ENCODE measurements at places on chromosomes 12 and 14. TPM values are rescaled to one million over a fixed set of nuclear protein-coding genes. Genes with fewer than 3 reads are reported as not detected.

DNA sequence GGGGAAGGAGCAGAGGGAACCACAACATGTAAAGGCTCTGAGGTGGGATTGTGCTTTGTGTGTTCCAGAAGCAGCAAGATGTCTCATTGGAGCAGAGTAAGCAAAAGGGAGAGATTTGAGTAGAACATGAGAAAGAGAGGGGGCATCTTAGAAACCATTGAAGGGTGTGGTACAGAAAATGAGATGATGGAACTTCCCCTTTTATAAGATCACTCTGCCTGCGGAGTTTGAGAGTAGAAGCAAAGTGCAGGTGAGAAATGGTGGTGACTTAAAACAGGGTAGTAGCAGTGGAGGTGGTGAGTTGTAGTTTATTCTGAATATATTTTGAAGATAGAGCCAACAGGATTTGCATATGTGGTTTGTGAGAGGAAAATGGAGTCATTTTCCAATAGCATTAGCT lies 56.0 kb downstream of the FBXO34 start:
- no peak for DNase-seq
- no peaks in the 10 kb centered on the region for H3K4me1 ChIP-seq
- H3K4me3 ChIP-seq, result no peak overlapping the region
- H3K27ac ChIP-seq, result no peak overlapping the region
- no peaks in the 10 kb centered on the region for H3K36me3 ChIP-seq

DNA sequence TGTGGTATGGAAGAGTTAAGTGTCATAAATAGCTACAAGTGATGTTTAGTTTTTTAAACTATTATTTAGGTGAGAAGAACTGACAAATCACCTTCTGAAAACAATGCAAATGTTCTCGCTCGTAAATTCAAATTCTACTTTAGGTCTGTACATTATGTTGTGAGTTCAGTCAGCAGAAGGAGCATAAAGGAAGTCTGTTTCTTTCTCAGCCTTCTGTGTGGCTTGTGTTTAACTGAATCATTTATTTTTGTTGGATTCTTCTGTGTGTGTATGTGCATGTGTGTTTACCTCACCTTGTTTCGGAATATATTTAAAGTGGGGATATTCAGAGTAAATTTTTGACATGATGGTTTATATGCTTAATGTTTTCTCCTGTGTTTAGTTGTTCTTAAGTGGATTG lies 285.9 kb downstream of the TMTC2 start:
- no peaks in the 10 kb centered on the region for H3K4me1 ChIP-seq
- H3K36me3 ChIP-seq, result no peaks in the 10 kb centered on the region

Gene AREL1
- total RNA-seq, result 28.2 TPM

Gene SLC22A17
- 23.1 TPM for total RNA-seq

DNA sequence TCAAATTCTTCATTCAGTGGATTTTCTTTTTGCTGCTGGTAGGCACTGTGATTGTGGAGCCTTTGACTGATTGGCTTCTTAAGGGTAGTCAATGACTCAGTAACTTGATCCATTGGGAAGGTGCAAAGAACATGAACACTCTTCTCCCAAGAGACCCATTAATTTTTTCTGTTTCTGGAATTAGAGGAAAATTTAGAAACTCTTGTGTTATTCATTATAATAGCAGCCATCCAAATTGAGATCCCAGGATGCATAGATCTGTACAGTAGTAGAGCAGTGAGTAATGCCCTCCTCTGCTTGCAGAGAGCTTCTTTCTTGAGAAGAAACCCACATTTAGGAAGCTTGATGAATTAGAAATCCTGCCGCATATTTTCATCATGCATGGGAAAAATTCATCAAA lies 63.9 kb downstream of the MYRFL start:
- H3K4me1 ChIP-seq, result no peaks in the 10 kb centered on the region
- H3K36me3 ChIP-seq, result no peaks in the 10 kb centered on the region
- no peaks in the 10 kb centered on the region for H3K27me3 ChIP-seq

Gene CTSG
- not detected for total RNA-seq

- DNase-seq, result no peak
- no peak overlapping the region for H3K27ac ChIP-seq
- no peaks in the 10 kb centered on the region for H3K4me1 ChIP-seq
- no peaks in the 10 kb centered on the region for H3K27me3 ChIP-seq
These were observed 37.0 kb downstream of the KDM2B start for GRCh38 chr12:121543786-121544185.

- H3K36me3 ChIP-seq, result no peaks in the 10 kb centered on the region
- no peak overlapping the region for H3K4me3 ChIP-seq
- DNase-seq, result peak; percentile 4
- H3K27me3 ChIP-seq, result no peaks in the 10 kb centered on the region
- no peak overlapping the region for H3K27ac ChIP-seq
- H3K4me1 ChIP-seq, result peaks cover 5% of the 10 kb centered on the region
These were observed 6.7 kb upstream of the SSPN start for GRCh38 chr12:26188641-26189040.

- H3K36me3 ChIP-seq, result no peaks in the 10 kb centered on the region
- H3K27me3 ChIP-seq, result no peaks in the 10 kb centered on the region
- no peak overlapping the region for H3K27ac ChIP-seq
- no peak for DNase-seq
These were observed 87.1 kb downstream of the FZD10 start for GRCh38 chr12:130249376-130249775.

- H3K27me3 ChIP-seq, result no peaks in the 10 kb centered on the region
- no peaks in the 10 kb centered on the region for H3K36me3 ChIP-seq
- no peak overlapping the region for H3K4me3 ChIP-seq
- DNase-seq, result peak; percentile 75
- no peak overlapping the region for H3K27ac ChIP-seq
These were observed 41.9 kb downstream of the VWF start for GRCh38 chr12:6082613-6083012.

Gene KLRF1
- not detected for total RNA-seq

GRCh38 chr14:77375973-77376770 lies 722 bp downstream of the TMED8 start:
- H3K27me3 ChIP-seq, result no peaks in the 10 kb centered on the region
- no peaks in the 10 kb centered on the region for H3K36me3 ChIP-seq
- peak overlapping the region; percentile 77 for H3K4me3 ChIP-seq
- peak overlapping the region; percentile 60 for H3K27ac ChIP-seq

DNA sequence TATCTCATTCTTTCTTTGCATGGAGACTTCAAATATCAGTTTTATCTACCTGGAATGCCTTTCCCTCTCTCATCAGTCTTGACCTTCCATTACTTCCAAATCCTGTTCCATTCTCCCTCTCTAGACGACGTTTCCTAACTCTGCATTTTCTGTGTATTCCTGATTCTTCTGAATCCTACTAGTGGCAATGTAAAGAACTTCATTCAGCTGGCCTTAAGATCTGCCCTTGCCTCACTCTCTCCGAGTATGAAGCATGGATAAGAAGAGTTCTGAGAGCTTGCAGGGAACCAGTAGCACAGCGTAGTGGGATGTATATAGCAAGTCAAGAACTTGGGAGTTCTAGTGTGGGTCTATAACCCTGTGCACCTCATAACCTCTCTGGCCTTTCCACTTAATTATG lies 68.5 kb upstream of the HOXC13 start:
- H3K4me1 ChIP-seq, result no peaks in the 10 kb centered on the region
- H3K36me3 ChIP-seq, result no peaks in the 10 kb centered on the region
- no peak for DNase-seq
- H3K27ac ChIP-seq, result no peak overlapping the region

- H3K4me3 ChIP-seq, result no peak overlapping the region
- no peak for DNase-seq
- no peaks in the 10 kb centered on the region for H3K36me3 ChIP-seq
- no peaks in the 10 kb centered on the region for H3K27me3 ChIP-seq
These were observed 1.9 kb upstream of the SEL1L start for GRCh38 chr14:81535396-81536164.

- no peak overlapping the region for H3K27ac ChIP-seq
- H3K4me3 ChIP-seq, result no peak overlapping the region
- no peak for DNase-seq
- H3K36me3 ChIP-seq, result no peaks in the 10 kb centered on the region
- peaks cover 2% of the 10 kb centered on the region for H3K4me1 ChIP-seq
These were observed 4.9 kb downstream of the ERGIC2 start for GRCh38 chr12:29376118-29376517.

DNA sequence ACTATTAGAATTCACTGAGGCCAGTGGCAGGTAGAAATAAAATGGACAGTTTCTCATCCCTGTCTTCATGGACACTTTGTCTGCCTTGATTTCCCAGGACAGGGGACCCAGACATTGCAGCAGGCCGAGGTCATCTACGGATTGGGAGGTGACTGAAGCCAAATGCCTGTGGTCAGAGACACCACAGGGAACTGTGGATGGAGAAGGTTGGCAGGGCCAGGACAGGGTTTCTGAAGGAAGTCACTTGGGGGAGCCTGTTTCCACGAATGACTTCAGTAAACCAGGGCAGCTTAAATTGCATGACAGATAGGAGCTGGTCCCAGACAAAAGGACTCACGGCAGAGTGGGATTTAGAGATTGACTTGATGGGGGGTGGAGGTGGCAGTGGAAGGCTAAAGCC lies 224.9 kb downstream of the NTF3 start:
- no peak for DNase-seq
- no peak overlapping the region for H3K27ac ChIP-seq
- H3K4me3 ChIP-seq, result no peak overlapping the region
- H3K36me3 ChIP-seq, result no peaks in the 10 kb centered on the region

DNA sequence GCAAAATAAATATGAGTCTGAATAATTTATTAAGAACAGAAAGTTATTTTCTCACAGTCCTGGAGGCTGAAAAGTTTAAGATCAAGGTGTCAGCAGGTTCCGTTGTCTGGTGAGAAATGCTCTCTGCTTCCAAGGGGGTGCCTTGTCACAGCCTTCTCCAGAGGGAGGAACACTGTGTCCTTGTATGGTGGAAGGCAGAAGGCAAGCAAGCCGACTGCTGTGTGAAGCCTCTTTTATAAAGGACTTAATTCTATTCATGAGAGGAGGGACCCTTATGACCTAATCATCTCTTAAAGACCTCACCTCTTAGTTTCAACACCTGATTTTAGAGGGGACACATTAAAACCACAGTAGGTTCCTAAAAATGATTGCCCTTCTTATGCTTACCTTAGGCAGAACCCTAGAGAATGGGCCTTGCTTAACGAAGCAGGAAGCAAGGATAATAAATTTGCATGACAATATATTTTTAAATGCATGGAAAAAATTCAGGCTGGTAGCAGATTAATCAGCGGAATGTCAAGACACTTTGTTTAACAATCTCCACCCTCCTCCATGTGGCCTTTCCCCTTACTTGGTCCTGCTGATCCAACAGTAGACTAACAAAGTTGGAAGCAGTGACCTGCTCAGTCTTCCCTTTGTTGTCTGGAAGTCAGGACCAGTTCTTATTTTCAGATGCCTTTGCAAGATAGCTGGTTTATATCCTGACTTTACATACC lies 154.9 kb downstream of the DYRK2 start:
- no peak overlapping the region for H3K27ac ChIP-seq
- H3K36me3 ChIP-seq, result no peaks in the 10 kb centered on the region
- H3K27me3 ChIP-seq, result no peaks in the 10 kb centered on the region
- H3K4me1 ChIP-seq, result no peaks in the 10 kb centered on the region

Gene KRT5
- total RNA-seq, result not detected

DNA sequence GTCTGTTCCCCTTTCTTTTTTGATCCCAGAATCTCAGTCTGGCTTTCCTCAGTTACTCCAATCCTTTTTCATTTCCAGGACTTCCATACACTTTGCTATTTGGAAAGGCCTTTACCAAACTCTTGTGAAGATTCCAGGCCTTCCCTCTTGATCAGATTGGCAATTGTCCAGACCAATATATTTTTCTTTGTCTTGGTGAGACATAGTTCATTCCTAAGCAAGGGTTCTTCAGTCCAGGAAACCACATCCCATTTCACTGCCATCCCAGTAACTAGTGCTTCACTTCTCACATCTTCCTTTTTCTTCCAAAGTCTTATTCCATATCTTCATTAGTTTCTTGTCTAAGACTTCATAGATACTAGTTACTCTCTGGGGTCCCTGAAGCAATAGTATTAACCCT lies 2.1 kb upstream of the PTPRQ start:
- peaks cover 8% of the 10 kb centered on the region for H3K4me1 ChIP-seq
- no peaks in the 10 kb centered on the region for H3K36me3 ChIP-seq
- H3K27me3 ChIP-seq, result no peaks in the 10 kb centered on the region
- no peak overlapping the region for H3K4me3 ChIP-seq

DNA sequence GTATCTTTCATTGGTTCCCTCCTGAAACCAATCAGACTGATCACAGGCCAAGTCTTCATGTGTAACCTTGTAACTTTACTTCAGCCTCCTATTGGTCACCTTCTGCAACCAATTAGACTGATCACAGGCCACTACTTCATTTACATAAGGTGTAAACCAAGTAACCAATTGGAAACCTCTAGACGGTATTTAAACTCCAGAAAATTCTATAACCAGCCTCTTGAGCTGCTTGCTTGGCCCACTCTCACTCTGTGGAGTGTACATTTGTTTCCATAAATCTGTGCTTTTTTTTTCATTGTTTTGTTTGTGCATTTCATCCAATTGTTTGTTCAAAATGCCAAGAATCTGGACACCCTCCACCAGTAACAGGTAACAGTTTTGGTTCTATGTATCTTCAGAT lies 47.5 kb downstream of the EIF2S3B start:
- H3K27ac ChIP-seq, result no peak overlapping the region
- DNase-seq, result no peak
- no peaks in the 10 kb centered on the region for H3K4me1 ChIP-seq
- H3K36me3 ChIP-seq, result no peaks in the 10 kb centered on the region
- H3K27me3 ChIP-seq, result peaks cover 3% of the 10 kb centered on the region
- no peak overlapping the region for H3K4me3 ChIP-seq

DNA sequence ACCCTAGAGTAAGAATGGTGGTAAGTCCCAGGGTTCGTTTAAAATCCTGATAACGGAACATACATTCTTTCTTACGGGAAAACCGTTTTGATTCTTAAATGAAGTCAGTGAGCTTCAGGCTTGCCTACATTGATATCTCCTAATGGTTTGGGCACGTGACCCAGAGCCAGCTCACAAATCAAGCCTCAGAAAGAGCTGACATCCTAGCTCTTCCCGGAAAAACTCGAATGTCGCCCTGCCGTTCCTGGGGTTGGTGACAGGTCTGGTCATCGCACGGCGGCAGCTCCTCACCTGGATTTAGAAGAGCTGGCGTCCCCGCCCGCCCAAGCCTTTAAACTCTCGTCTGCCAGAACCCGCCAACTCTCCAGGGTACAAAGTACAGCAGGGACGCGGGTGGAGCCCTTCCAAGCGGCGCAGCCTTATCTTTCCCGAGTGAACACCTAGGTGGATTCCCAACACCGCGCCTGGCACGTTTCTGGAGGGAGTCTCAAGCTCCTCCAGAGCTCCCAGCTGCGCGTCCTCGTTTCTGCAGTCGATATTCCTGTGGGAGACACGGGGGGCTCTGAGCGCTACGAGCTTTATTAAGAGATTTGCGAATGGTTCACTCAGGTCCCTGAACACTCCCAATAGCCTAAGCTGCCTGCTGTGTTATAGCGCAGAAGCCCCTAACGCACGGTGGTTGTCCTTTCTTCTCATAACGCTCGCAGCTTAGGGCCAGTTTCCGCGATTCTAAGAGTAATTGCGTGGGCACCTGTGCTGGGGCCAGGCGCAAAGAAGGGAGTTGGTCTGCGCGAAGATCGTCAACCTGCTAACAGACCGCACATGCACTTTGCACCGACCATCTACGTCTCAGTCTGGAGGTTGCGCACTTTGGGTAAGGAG lies at the start of gene SSTR1:
TSS of gene SSTR1 (plus strand) at position 169 of the 882 bp plus-strand sequence. CDS start 1,486 bp downstream, outside the sequence.
- peak within 1 kb of the TSS; percentile 55 for H3K4me3 ChIP-seq
- DNase-seq, result peak; percentile 12
- H3K4me1 ChIP-seq, result peaks cover 9% of the 10 kb centered on the region
- peak within 1 kb of the TSS; percentile 67 for H3K27ac ChIP-seq
- H3K36me3 ChIP-seq, result no peaks in the 10 kb centered on the region

Data from fibroblast of lung (primary cell).